Pancreas (tissue), 10 donors: ENCODE measurements at places on chromosomes 11 and 22. TPM values are rescaled to one million over a fixed set of nuclear protein-coding genes. Genes with fewer than 3 reads are reported as not detected.

DNA sequence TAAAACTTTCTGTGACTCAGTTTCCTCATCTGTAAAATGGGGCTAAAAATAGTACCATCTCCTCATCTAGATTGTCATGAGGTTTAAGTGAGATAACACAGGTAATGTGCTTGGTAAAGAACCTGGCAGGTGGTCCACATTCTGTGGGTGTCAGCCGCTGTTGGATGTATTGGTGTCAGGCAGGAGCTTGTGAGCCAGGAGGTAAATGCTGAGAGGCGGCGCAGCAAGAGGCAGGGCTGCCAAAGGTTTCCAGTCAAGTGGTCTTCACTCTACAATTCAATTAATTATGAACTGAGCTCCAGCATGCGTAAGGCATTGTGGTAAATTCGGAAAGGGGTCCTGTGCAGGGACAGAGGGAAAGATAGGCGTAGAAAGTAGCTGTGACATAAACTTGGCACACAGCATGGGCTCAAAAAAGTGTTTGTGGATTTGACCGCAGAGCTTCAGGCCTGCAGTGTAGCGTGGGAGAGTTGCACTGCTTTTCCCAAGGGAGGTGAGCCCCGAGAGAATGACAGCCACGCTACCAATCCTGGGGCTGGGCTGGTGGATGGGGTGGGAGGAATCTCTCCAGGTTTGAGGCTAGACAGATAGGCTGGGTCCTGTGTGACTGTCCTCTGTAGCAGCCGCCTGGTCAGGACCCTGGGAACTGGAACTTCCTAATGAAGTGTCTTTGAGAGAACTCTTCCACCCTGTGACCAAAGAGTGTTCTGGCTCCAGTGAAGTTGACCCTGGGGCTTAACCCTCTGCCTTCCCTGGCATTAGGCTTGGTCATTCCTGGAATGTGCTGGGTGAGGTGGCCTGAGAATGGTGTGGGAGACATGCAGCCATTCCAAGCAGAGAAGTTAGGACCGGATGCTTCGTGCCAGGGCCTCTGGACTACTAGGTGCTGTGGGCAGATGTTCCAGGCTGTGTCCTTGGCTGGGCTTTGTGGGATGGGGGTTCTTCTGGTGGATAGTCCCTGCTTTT lies 122.4 kb downstream of the FEZ1 start:
- DNase-seq = no peak
- H3K36me3 ChIP-seq = no peaks in the 10 kb centered on the region
- H3K4me3 ChIP-seq = no peak overlapping the region
- peak overlapping the region; percentile 28 for H3K27ac ChIP-seq
- H3K27me3 ChIP-seq = no peaks in the 10 kb centered on the region

GRCh38 chr11:1943576-1943975 lies 3.6 kb upstream of the MRPL23 start:
- no peak overlapping the region for H3K4me3 ChIP-seq
- no peaks in the 10 kb centered on the region for H3K27me3 ChIP-seq
- H3K27ac ChIP-seq = no peak overlapping the region
- H3K36me3 ChIP-seq = no peaks in the 10 kb centered on the region

GRCh38 chr11:27363576-27364117 lies 632 bp upstream of the CCDC34 start:
- no peaks in the 10 kb centered on the region for H3K27me3 ChIP-seq
- peak overlapping the region; percentile 51 for H3K4me3 ChIP-seq
- H3K36me3 ChIP-seq = no peaks in the 10 kb centered on the region
- peaks cover 23% of the 10 kb centered on the region for H3K4me1 ChIP-seq

- no peak for DNase-seq
- no peak overlapping the region for H3K4me3 ChIP-seq
- H3K36me3 ChIP-seq = no peaks in the 10 kb centered on the region
Observed at GRCh38 chr11:34273099-34273498, 84.7 kb downstream of the ABTB2 start.

- no peaks in the 10 kb centered on the region for H3K36me3 ChIP-seq
- H3K27me3 ChIP-seq = no peaks in the 10 kb centered on the region
- DNase-seq = no peak
- H3K4me3 ChIP-seq = no peak overlapping the region
- H3K27ac ChIP-seq = no peak overlapping the region
Observed at GRCh38 chr11:128581561-128582272, 5.6 kb downstream of the ETS1 start.

DNA sequence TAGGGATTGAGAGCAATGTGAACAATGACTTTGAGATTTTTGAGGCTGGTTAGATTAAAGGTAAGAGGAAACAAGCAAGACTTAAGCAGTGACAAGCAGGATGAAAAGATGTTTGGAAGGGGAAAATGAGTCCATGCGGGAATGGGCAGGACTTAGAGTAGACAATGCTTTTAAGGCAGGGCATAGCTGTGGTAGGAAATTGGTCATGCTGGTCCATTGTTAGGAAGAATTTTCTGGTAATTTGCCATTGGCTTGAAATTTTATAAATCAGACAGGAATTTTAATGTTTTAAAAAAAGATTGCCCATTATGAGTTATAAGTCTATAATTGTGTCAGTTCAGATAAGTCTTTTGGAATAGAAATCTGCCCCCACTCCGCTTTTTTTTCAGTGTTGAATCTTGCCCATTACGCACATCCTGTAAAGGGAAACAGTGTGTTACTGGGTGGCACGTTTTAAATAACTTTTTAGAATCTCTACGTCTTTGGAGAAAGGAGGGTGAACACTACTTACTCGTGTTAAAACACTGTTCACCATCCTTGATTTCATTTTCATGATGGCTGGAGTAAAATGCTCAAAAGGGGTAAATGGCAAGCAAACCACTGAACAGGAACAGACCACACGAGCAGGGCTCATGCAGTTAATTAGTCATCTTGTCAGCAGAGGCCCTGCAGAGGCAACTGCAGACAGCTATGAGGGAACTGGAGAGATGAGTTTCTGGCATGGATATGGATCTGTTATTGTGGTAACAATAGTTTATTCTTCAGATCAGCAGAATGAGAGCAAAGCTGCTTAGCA lies 25.0 kb downstream of the SWAP70 start:
- no peaks in the 10 kb centered on the region for H3K4me1 ChIP-seq
- DNase-seq = no peak
- no peaks in the 10 kb centered on the region for H3K36me3 ChIP-seq
- H3K27me3 ChIP-seq = no peaks in the 10 kb centered on the region

- no peaks in the 10 kb centered on the region for H3K4me1 ChIP-seq
- H3K36me3 ChIP-seq = no peaks in the 10 kb centered on the region
- H3K27me3 ChIP-seq = no peaks in the 10 kb centered on the region
- H3K4me3 ChIP-seq = no peak overlapping the region
Observed at GRCh38 chr11:126560221-126560620, 204.7 kb downstream of the ST3GAL4 start.

GRCh38 chr11:124168796-124169195 lies 14.3 kb upstream of the OR10D3 start:
- no peak overlapping the region for H3K4me3 ChIP-seq
- H3K27me3 ChIP-seq = no peaks in the 10 kb centered on the region
- H3K4me1 ChIP-seq = no peaks in the 10 kb centered on the region
- no peak overlapping the region for H3K27ac ChIP-seq

GRCh38 chr11:133795088-133795487 lies 50.2 kb downstream of the SPATA19 start:
- DNase-seq = no peak
- H3K4me3 ChIP-seq = no peak overlapping the region
- H3K4me1 ChIP-seq = no peaks in the 10 kb centered on the region
- H3K27me3 ChIP-seq = peaks cover 8% of the 10 kb centered on the region
- H3K27ac ChIP-seq = no peak overlapping the region

- no peak overlapping the region for H3K4me3 ChIP-seq
- no peak for DNase-seq
- H3K4me1 ChIP-seq = no peaks in the 10 kb centered on the region
- H3K36me3 ChIP-seq = no peaks in the 10 kb centered on the region
- no peak overlapping the region for H3K27ac ChIP-seq
Observed at GRCh38 chr11:70065318-70066135, 12.6 kb upstream of the ANO1 start.

DNA sequence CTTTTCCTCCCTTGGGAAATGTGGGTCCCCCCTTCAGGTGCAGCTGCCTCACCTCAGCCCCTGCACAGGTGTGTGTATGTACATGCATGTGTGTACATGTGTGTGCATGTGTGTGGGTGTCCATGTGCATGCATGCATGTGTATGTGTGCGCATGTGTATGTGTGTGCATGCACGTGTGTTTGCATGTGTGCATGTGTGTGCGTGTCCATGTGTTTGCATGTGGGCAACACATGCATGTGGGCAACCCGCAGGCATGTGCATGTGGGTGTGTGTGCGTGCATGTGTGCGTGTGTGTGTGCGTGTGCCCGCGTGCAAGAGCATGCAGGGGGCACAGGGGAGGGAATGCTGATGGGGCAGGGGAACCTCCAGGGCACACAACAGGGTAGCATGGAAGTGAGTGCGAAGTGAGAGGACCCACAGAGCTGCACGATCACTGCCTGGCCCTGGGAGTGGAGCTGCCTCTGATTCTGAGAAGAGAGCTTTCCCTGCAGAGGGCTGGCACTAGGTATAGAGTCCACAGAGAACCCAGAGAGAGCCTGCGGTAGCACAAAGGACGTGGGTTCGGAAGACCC lies 14.6 kb upstream of the BAIAP2L2 start:
- H3K27ac ChIP-seq = no peak overlapping the region
- H3K4me1 ChIP-seq = no peaks in the 10 kb centered on the region
- no peaks in the 10 kb centered on the region for H3K27me3 ChIP-seq
- DNase-seq = no peak
- no peak overlapping the region for H3K4me3 ChIP-seq

DNA sequence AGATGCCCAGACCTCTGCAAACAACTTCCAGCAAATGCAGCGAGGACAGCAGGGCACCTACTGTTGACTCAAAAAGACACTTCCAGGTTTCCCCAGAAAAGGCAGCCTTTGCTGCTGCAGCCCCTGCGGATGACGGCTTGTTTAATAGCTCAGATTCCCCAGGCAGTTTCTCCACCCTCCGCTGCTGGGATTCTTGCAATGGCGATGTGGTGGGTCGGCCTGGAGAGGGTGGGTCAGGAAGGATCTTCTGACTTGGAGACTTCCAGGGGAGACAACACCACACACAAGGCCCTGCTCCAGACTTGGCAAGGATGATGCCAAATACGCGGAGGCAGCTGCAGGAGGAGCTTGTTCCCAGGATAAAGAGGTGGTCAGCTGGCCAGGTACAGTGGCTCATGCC lies 17.9 kb upstream of the TREH start:
- H3K27me3 ChIP-seq = no peaks in the 10 kb centered on the region
- no peak for DNase-seq
- H3K27ac ChIP-seq = no peak overlapping the region
- H3K4me3 ChIP-seq = no peak overlapping the region
- H3K4me1 ChIP-seq = no peaks in the 10 kb centered on the region

DNA sequence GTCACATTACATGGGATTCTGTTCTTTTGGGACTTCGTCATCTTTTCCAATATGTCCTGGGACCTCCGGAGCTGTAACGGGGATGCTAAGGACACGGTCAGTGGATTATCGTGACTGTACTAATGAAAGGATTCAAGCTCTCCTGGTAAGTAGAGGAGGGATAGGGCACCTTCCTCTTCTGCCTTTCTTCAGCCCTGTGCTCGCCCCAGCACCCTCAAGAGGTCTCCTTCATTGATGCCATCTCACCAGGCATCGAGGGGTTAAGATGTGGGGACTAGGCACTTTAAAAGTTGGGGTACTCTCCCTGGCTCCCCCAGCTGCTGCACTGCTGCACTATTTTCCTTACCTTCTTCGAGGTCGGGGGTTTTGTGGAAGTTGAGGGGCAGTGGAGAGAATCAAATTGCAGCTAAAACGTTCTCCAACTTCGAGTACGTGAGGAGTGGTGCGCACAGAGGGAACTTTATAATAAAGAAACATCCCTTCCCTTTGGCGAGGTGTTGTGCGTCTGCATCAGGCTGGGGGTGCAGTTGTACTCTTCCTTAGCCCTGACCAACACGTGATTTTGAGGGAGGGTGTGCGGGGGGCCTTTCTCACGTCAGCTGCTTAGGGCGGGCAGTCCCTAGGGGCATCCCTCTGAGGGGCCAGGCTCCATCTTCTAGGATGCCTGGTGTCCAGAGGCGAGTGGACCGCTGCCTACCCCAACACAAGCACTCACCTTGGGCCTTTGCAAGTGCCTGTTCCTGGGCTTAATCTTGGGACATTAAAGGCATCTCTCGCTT lies 96.1 kb downstream of the GRAMD1B start:
- no peaks in the 10 kb centered on the region for H3K36me3 ChIP-seq
- no peak overlapping the region for H3K4me3 ChIP-seq
- H3K27ac ChIP-seq = no peak overlapping the region
- H3K27me3 ChIP-seq = no peaks in the 10 kb centered on the region

DNA sequence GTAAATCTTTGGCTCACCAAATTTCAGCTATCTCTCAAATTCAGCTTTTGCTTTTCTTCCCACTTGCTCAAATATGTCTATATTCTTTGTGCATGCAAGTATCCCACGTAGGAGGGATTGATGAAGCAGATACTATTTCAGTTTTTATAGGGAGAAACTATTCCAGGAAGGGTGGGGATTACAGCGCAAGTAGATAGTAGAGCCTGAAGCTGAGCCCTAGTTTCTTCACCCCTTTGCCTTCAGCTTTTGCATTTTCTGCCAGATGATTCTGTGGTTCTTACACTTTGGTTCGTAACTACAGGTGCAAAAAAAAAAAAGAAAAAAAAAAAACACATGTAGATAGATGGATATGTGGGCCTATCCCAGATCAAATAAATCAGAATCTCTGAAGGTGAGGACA lies 3.1 kb upstream of the ACP2 start:
- no peak overlapping the region for H3K27ac ChIP-seq
- no peak overlapping the region for H3K4me3 ChIP-seq
- H3K27me3 ChIP-seq = no peaks in the 10 kb centered on the region
- H3K4me1 ChIP-seq = peaks cover 24% of the 10 kb centered on the region
- DNase-seq = no peak

DNA sequence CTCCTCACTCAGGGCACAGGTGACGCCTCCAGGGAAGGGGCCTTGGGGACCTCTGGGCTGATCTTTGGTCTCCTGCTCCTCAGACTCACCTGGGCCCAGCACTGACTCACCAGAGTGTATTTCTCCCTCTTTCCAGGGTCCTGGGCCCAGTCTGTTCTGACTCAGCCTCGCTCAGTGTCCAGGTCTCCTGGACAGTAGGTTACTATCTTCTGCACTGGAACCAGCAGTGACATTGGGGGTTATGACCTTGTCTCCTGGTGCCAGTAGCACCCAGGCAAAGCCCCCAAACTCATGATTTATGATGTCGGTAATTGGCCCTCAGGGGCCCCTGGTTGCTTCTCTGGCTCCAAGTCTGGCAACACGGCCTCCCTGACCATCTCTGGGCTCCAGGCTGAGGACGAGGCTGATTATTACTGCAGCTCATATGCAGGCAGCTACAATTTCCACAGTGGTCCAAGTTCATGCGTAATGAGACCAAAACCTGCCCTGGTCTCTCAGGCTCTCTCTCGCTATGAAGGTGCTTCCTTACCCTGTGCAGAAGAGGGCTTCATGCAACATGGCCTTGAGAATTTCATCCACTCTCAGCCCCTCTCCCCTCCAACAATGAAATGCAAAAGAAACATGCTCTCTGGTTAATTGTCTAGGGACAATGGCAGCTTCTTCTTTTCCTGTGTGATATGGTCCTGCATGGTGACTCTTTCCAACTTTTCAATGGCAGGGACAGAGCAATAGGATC lies 21.0 kb upstream of the PRAME start:
- no peak overlapping the region for H3K4me3 ChIP-seq
- no peaks in the 10 kb centered on the region for H3K27me3 ChIP-seq
- no peaks in the 10 kb centered on the region for H3K36me3 ChIP-seq
- H3K4me1 ChIP-seq = no peaks in the 10 kb centered on the region
- DNase-seq = no peak

- no peak overlapping the region for H3K27ac ChIP-seq
- no peaks in the 10 kb centered on the region for H3K36me3 ChIP-seq
- no peak for DNase-seq
- H3K27me3 ChIP-seq = no peaks in the 10 kb centered on the region
Observed at GRCh38 chr11:25659706-25660105, 672.2 kb upstream of the ANO3 start.

The DBX1 gene
- polyA plus RNA-seq = not detected

The RCOR2 gene
- polyA plus RNA-seq = 1.2 TPM

The DCHS1 gene
- 4.8 TPM for polyA plus RNA-seq

The OR2D2 gene
- not detected for polyA plus RNA-seq

The DMC1 gene
- polyA plus RNA-seq = not detected

The KCTD14 gene
- polyA plus RNA-seq = 7.0 TPM

The E2F8 gene
- polyA plus RNA-seq = not detected
